Caco-2 (cell line): ENCODE measurements at places on chromosomes 3 and 15. TPM values are rescaled to one million over a fixed set of nuclear protein-coding genes. Genes with fewer than 3 reads are reported as not detected.

Gene TMEM40
- total RNA-seq, result 0.86 and 1.0 TPM in 2 replicates

GRCh38 chr15:27062951-27063350 lies 92.0 kb downstream of the GABRG3 start:
- H3K4me3 ChIP-seq, result no peak overlapping the region
- no peaks in the 10 kb centered on the region for H3K36me3 ChIP-seq
- no peak for DNase-seq
- H3K27me3 ChIP-seq, result no peaks in the 10 kb centered on the region
- H3K4me1 ChIP-seq, result no peaks in the 10 kb centered on the region

DNA sequence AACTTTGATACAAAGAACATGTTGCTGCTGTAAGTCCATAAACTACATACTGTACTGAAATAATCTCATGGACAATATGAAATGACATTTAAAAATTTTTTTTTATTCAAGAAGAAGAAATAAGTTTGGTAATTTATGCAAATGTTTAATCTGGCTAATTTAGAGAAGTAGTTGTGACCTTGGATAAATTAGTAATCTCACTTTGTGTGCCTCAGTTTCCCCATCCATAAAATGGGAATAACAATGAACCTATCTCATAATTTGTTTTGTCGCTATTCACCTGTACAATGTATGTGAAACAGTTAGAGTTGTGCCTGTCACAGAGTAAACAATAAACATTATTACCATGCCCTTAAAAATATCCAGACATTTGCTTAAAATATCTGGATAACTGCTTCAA lies 15.3 kb upstream of the DPH6 start:
- H3K27ac ChIP-seq, result no peak overlapping the region
- H3K27me3 ChIP-seq, result no peaks in the 10 kb centered on the region
- no peaks in the 10 kb centered on the region for H3K36me3 ChIP-seq
- DNase-seq, result no peak

DNA sequence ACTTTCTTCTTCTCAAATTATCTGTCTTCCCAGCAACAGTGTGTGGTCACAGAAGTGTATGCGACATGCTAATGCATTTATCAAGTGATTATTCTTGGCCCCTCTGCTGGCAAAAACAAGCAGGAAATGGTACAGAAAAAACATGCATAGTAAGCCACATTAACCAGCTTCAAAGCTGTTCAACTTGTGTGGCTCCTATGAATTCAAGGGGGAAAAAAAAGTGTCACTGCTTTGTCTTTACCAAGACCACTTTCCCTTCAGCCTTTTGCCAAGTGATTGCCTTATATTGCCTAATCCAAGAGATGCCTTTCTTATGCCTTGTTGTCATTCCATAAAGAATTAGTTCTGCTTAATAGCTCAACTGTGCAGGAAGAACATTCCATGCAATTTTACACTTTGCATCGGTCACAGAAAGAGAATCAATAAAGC lies 39.1 kb downstream of the PRTG start:
- DNase-seq, result no peak
- no peak overlapping the region for H3K27ac ChIP-seq
- no peaks in the 10 kb centered on the region for H3K36me3 ChIP-seq
- H3K4me1 ChIP-seq, result peaks cover 3% of the 10 kb centered on the region; the same call in 1 of the 2 replicates

DNA sequence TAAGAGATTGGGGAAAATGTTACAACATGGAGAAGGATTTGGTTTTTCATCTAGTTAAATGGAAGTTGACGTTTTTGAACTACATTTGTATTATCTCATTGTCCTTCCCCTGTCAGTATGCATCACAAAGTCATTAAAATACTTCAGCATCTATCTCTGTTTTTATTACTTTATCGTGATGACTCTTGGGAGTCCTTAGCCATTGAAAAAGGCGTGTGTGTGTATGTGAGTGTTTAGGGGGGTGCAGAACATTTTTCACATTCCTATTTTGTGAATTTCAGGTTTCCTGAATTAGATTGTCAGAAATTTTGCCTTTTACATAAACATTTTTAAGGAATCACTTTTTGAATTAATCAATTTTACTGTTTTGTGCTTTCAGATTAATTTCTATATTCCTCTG lies 360.6 kb upstream of the SGO1 start:
- no peaks in the 10 kb centered on the region for H3K36me3 ChIP-seq
- H3K4me1 ChIP-seq, result no peaks in the 10 kb centered on the region
- no peak for DNase-seq

GRCh38 chr15:80003934-80004472 lies 33.0 kb upstream of the BCL2A1 start:
- no peaks in the 10 kb centered on the region for H3K4me1 ChIP-seq
- H3K27ac ChIP-seq, result no peak overlapping the region
- no peak for DNase-seq
- no peaks in the 10 kb centered on the region for H3K27me3 ChIP-seq
- no peak overlapping the region for H3K4me3 ChIP-seq
